ENCODE measurements at places on chromosomes 3 and 15. TPM values are rescaled to one million over a fixed set of nuclear protein-coding genes. Genes with fewer than 3 reads are reported as not detected.
A peak's percentile ranks its signal among the peaks of the same experiment; 100 is the strongest.

GRCh38 chr3:38039101-38039898 lies at the start of gene DLEC1:
TSS of gene DLEC1 (plus strand) at chr3:38039208. CDS start at chr3:38039226, 18 bp downstream.
- peak; percentile 91 for DNase-seq

- DNase-seq: no peak
These were observed 259.8 kb upstream of the CTDSPL start for GRCh38 chr3:37601832-37602231.

GRCh38 chr3:14789640-14790285 lies 29.0 kb upstream of the FGD5 start:
- peak; percentile 39 for DNase-seq

- DNase-seq: peak; percentile 74
These were observed 1.1 kb upstream of the LPP start for GRCh38 chr3:188152660-188153436.

- DNase-seq: no peak
These were observed 27.1 kb downstream of the TRIM71 start for GRCh38 chr3:32844914-32845313.

GRCh38 chr3:184443831-184444230 lies 64.0 kb downstream of the CHRD start:
- DNase-seq: no peak

- DNase-seq: no peak
These were observed 28.3 kb downstream of the IL12A start for GRCh38 chr3:160016972-160017371.

- no peak for DNase-seq
These were observed 196.9 kb downstream of the CLSTN2 start for GRCh38 chr3:140131895-140132294.

GRCh38 chr3:106765342-106765741 lies 611.9 kb upstream of the CCDC54 start:
- DNase-seq: no peak

- no peak for DNase-seq
These were observed 20.2 kb upstream of the PARP14 start for GRCh38 chr3:122660297-122660974.

GRCh38 chr3:177553579-177553978 lies 356.3 kb upstream of the TBL1XR1 start:
- no peak for DNase-seq

GRCh38 chr15:80324545-80325080 lies 72.6 kb upstream of the CTXND1 start:
- DNase-seq: no peak

DNA sequence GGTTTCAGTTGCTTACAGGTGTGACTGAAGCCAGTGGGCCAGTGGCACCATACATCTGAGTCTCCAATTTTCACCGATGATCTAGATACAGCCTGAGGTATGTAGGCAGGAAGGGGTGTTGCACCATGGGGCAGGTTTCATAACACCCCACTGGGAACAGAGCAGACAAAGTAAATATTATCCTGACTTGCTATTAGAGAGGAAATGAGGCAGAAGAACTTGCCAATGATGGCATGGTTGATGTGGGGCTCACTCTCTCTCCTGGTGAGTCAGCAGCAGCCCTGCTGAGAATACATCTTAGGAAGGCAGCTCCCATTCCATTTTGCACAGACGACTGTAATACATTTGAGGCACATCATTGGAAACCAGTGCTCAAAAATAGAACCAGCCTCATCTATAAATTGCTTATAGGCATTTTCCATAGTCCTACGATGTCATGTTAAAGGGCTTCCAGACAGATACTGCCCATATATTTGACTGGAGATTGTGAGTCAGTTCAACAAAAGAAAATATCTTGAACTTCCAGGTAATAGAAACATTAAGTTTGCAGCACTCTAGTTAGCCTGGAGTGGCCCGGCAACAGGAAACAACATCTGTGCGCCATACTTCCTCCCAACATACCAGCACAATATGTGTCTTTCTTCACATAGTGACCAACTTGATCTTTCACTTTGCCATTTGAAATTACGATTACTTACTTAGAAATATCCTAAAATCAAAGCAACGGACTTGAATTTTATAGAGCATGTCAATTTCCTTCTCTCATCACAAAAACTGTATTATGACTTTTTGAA lies 175.5 kb downstream of the NECTIN3 start:
- DNase-seq: no peak

DNA sequence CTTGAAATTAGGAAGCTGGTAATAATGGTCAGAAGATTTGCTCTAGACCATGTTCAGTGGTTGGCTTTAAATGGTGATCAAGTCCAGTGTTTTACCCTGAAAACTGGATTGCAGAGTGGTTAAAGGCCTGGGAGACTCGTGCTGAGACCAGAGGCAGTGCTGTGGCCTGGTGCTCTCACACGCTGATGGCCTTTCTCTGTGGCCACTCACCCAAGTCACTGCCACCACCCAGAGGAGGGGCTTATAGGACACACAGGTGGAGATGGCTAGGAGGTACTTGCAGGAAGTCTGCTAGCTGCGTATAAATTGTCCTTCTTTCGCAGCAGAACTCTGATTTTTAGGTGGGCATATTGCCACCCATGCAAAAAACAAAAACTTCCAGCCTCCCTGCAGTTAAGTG lies 6.2 kb upstream of the EHD4 start:
- no peak for DNase-seq

- DNase-seq: peak; percentile 74
These were observed 148.6 kb upstream of the NR2F2 start for GRCh38 chr15:96181873-96182301.

DNA sequence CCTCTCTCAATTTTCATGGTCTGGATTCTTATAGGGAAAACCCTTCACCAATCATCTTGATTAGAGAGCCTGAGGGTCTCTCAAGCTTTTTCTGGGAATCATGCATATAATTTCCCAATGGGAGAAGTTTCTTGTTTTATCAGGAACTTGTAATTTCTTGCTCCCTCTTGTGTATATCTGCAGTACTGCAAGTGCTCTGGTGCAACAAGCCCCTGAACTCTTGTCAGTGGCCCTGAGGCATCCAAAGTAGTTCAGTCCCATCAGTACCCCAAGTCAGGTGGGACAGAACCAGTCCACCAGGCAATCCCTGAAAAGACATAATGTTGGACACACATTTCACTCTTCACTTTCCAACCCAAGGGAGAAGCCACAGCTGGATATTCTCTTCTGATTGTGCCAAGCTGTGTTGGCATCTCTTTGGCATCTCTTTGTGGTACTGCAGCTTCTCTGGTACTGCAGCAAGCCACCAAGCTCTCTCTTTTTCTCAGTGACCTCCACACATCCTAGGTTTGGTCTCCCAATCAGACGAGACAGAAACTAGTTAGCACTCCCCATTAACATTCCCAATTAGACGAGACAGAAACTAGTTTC lies 214.5 kb downstream of the ZIC4 start:
- no peak for DNase-seq

DNA sequence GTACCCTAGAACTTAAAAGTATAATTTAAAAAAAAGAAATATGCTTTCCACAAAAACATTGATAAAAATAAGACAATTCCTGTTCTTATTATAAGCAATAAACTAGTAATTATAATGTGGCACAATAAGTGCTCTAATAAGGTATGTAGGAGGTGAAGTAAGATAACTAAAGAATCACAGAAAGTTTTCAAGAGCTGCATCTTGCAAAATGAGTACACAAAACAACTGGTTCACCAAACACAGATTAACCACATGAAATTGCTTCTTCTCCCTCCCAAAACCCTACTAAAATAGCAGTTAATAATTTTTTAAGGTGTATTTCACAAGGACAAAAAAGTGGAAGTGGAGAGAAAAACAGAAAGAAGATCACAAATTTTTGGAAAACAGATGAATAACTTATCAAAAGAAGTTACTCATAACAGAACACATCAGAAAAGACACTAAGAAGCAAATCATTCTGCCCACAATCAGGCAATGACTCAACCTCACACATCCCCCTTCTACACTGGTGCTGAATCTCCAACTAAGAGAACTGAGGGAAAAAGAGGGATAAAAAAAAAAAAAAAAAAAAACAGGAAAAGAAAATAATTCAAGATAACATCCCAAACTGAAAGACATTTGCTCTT lies 64.2 kb downstream of the TBC1D5 start:
- DNase-seq: no peak

DNA sequence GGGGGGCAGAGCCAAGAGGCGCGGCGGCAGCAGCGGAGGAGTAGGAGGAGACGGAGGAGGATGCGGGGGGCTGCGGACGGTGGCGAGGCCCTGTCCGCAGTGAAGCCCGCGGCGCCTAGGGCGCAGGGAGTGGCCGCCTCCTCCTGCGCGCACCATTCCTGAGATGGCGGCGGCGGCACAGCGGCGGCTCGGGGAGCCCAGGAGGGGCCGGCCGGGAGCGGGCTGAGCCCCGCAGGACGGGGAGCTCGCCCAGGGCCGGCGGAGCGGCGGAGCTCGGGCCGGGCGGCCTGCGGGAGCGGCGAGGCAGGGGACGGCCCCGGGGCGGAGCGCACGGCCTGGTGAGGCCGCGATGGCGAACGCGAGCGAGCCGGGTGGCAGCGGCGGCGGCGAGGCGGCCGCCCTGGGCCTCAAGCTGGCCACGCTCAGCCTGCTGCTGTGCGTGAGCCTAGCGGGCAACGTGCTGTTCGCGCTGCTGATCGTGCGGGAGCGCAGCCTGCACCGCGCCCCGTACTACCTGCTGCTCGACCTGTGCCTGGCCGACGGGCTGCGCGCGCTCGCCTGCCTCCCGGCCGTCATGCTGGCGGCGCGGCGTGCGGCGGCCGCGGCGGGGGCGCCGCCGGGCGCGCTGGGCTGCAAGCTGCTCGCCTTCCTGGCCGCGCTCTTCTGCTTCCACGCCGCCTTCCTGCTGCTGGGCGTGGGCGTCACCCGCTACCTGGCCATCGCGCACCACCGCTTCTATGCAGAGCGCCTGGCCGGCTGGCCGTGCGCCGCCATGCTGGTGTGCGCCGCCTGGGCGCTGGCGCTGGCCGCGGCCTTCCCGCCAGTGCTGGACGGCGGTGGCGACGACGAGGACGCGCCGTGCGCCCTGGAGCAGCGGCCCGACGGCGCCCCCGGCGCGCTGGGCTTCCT lies at the start of gene GPR27:
TSS of gene GPR27 (plus strand) at position 155 of the 909 bp plus-strand sequence. CDS start at position 350, 195 bp downstream.
- peak; percentile 74 for DNase-seq

DNA sequence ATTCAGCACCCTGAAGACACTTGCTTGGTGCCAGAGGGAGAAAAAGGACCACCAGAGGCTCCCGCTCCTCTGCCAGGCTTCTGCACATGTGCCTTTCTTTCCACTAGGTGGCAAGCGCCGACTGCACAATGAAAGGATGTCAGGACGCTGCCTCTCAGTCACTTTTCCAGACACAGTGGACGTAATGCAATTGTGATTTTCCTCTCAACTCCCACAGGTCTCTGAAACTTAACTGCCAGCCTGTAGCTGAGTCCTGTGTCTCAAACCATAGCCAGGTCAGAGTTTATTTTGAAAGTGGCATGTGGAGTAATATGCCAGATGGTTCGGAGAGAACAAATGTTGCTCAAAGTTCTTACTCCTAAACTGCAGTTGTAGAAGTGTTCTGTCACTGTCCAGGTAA lies 162.9 kb downstream of the ITPR1 start:
- peak; percentile 74 for DNase-seq

GRCh38 chr3:73418681-73419080 lies 206.1 kb downstream of the PDZRN3 start:
- DNase-seq: no peak

- no peak for DNase-seq
These were observed 109.9 kb downstream of the FMN1 start for GRCh38 chr15:33084661-33085060.

DNA sequence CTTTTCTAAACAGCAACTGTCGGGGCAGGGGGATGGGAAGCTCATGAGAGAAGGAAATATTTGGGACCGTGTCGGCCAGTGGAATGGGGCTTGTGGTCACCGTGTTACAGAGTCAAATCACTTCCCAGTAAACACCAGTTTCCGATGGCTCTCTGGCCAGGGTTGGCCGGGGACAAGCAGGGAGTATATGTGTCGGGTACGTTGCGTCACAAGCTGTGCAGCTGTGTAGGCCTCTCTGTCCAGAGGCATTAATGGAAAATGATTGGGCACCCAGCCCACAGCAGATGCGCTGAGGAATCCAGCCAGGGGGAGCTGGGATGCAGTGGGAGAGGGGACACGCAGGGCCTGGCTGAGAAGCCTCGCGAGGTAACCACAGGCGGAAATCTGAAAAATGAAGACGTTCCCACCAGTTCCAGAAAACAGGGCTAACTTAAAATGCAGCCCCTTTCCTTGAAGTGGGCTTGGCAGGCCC lies 15.8 kb upstream of the ALDH1A3 start:
- DNase-seq: peak; percentile 85

- no peak for DNase-seq
These were observed 20.4 kb downstream of the IGF1R start for GRCh38 chr15:98668566-98669308.

GRCh38 chr3:106629215-106629832 lies 747.9 kb upstream of the CCDC54 start:
- DNase-seq: no peak

DNA sequence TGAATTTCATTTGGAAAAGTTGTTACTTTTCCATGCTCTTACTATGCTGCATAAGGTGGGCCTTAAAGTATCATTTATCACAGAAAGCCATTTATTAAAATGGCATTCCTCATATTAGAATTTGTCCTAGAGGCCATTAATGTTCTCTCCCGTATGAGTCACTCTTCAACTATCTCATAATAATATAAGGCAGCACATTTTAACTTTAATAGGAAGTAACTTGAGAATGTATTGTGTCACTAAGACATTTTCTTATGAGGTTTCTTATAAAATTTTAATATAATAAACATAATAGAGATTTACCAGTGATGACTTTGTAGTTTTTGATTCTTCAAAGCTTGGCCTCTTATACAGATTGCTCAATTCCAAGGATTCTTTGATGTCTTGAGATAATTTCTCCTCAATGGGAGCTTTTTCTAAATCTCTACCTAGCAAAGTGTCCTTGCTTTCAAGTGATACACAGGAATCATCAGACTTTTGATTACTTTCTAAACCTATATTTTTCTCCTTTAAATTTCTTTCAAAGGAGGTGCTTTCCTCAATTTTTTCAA lies 74.7 kb downstream of the ZBBX start:
- no peak for DNase-seq

DNA sequence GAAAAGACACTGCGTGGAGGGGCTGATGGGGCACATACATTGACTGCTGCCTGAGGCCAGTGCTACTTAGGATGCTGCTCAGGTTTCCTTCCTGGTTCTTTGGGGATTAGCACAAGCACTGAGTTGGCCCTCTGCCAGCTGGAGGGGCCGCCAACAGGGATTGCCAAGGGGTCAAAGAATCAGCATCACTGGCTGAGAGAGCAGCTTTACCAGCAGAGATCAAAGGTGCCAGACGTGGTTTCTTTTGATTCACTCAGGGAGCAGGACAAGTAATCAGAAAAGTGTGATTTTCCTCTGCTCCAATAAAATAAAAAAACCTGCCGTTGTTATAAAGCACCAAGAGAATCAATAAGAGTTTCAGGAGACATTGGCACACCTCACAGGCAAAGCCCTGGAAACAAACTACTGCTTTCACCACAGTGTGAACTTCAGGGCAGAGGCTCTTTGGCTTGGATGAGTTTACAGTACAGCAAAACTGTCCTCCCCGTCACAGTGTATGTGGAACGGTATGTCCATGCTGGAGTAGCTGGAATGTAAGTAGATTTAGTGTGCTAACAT lies 45.8 kb upstream of the FSIP1 start:
- DNase-seq: no peak

The FLNB gene
- total RNA-seq: 32.1 TPM

The NIPA2 gene
- total RNA-seq: 22.6 TPM

The LRCH3 gene
- 17.9 TPM for total RNA-seq

The CCRL2 gene
- 1.2 TPM for total RNA-seq

The NR2F2 gene
- 14.2 TPM for total RNA-seq

The BFSP2 gene
- total RNA-seq: not detected

The AGBL1 gene
- not detected for total RNA-seq

The AADACL2 gene
- total RNA-seq: not detected

The SLC12A1 gene
- total RNA-seq: not detected

The SPTSSB gene
- 0.57 TPM for total RNA-seq

The GPR27 gene
- total RNA-seq: 3.7 TPM

The CTDSPL gene
- 47.3 TPM for total RNA-seq

The LRTM1 gene
- total RNA-seq: not detected

The LDHAL6B gene
- not detected for total RNA-seq
